Dermis blood vessel endothelial cell (primary cell): ENCODE measurements at places on chromosomes 6 and 20. TPM values are rescaled to one million over a fixed set of nuclear protein-coding genes. Genes with fewer than 3 reads are reported as not detected.

Gene PCMTD2
- total RNA-seq: 70.2 and 90.9 TPM in 2 replicates

Gene PLCG1
- total RNA-seq: 188 TPM in 2 replicates

Gene BPIFB2
- total RNA-seq: not detected in 2 replicates

Gene ZBTB12
- total RNA-seq: 3.6 and 4.9 TPM in 2 replicates

Gene TBCC
- total RNA-seq: 41.9 and 53.4 TPM in 2 replicates

Gene CAGE1
- total RNA-seq: under 0.01 TPM in 1 of 2 replicates, not detected in the other

Gene FAM50B
- 8.6 and 10.0 TPM in 2 replicates for total RNA-seq

Gene SMOC2
- total RNA-seq: not detected in 2 replicates
